CD8-positive, alpha-beta memory T cell (primary cell): ENCODE measurements at places on chromosomes 3 and 15.

GRCh38 chr3:158522221-158523136, 48.5 kb upstream of the MLF1 start:
- DNase-seq: no peak

GRCh38 chr3:20288050-20288449, 102.0 kb upstream of the SGO1 start:
- no peak for DNase-seq

DNA sequence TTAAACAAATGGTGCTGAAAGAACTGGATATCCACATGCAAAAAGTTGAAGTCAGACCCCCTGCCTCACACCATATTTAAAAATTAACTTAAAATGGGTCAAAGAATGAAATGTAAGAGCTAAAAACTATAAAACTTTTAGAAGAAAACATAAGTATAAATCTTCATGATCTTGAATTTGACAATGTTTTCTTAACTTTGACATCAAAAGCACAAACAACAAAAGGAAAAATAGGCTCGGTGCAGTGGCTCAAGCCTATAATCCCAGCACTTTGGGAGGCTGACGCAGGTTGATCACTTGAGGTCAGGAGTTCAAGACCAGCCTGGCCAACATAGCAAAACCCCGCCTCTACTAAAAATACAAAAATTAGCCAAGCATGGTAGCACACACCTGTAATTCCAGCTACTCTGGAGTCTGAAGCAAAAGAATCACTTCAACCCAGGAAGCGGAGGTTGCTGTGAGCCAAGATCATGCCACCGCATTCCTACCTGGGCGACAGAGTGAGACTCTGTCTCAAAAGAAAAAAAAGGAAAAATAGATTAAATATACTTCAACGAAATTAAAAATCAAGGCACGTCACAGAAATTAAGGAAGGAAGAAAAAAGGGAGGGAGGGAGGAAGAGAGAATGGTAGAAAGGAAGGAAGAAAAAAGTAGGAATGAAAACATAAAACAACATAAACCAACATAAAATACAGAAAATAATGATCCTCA, 1.5 kb downstream of the RAB27A start:
- DNase-seq: no peak

GRCh38 chr15:37877851-37878741, 56.3 kb upstream of the TMCO5A start:
- DNase-seq: no peak

- DNase-seq: no peak
Observed at GRCh38 chr3:67415511-67415910, 238.9 kb downstream of the SUCLG2 start.

GRCh38 chr3:49397470-49397869, 14.3 kb downstream of the RHOA start:
- no peak for DNase-seq

DNA sequence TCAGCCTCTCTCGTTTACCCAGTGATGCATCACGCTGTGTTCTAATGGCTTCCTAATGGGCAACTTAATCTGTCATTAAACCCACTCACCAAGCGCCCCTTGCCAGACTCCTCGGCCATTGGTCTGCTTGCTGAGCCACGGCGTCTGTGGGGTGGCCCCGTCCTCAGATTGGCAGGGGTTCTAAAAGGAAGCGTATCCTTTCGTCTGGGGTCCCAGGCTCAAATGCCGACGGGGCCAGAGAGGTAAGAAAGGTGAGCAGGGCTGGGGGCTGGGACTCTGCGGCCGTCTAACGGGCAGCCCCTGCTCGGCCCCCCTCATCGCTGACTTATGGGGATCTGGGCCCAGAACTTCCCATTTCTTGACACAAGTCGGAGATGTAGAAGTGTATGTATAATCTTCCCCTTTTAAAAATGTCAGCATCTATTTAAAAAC, 315.1 kb upstream of the PROK2 start:
- no peak for DNase-seq

- DNase-seq: no peak
Observed at GRCh38 chr3:190346541-190346940, 24.3 kb upstream of the CLDN1 start.

- DNase-seq: peak; percentile 13
Observed at GRCh38 chr3:46923559-46924350, 46.2 kb downstream of the PTH1R start.

- DNase-seq: no peak
Observed at GRCh38 chr3:157921811-157922210, 184.4 kb downstream of the SHOX2 start.
